ENCODE measurements at places on chromosomes 5 and 9.

DNA sequence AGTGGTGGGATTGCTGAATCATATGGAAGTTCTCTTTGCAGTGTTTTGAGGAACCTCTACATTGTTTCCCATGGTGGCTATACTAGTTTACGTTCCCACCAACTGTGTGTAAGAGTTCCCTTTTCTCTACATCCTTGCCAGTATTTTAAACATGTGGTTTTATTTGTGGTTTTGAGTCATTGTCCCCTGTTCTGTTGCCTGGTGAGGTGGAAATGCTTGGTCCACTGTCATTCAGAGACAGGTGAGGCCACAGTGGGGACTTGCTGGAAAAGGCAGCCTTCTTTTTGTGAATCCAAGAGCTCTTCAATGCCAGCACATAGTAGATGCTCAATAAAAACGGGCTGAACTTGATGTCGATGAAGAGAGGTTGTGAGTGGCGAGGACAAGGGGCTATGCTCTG lies 44.2 kb downstream of the SH3PXD2B start:
- no peak for DNase-seq

- no peak for DNase-seq
These were observed 103.5 kb downstream of the GCNT1 start for GRCh38 chr9:76562511-76562911.

DNA sequence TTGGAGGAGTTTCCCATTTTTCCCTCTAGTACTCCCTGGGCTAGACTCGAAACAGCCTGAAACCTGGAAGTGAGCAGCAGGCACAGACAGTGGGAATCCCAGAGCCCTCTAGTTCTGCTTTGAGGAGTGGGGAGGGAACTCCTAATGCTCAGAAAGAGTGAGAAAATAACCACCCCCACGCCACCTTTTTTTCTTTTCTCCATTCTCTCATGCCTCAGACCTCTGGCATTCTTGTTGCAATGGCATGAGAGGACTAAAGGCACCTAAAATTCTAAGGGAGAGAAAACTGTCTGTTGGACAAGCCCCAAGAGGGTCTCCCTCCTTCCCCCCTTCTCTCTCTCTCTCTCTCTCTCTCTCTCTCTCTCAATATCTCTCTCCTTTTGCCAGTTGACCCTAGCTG lies 15.1 kb upstream of the IRF1 start:
- no peak for DNase-seq

DNA sequence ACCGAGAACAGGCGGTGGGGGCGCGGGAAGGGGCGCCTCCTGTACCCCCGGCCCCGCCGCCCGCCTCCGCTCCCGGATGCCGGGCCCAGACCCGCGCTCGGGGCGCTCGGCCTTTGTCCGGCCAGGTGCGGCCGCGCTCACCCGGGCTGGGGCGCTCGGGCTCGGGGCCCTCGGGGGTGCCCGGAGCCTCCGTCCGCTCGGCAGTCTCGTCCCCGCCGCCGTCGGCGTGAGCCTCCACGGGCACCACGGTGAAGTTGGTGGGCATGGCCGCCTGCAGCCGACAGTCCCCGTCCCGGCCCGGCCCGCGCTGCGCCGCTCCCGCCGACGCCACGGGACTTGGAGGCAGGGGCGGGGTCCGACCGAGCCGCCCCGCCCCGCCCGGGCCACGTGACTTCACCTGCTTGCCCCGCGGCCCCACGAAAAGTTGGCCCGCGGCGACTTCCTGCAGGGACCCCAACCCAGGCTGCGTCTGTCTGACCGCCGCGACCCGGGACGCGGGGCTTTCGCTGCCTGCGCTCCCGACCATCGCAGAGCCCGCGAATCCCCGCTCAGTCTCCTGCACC lies at the start of gene SLC12A7:
TSS of gene SLC12A7 (minus strand) at position 337 of the 563 bp plus-strand sequence. CDS start at position 265, 72 bp downstream.
- peak; percentile 45 for DNase-seq

Data from tibial nerve (tissue), 4 donors.